ENCODE measurements at places on chromosomes 13 and 19.

- no peak for DNase-seq
Observed at GRCh38 chr13:113651511-113652403, 6.2 kb downstream of the ATP4B start.

- DNase-seq = no peak
Observed at GRCh38 chr19:45156011-45156630, 4.7 kb downstream of the NKPD1 start.

GRCh38 chr19:5782945-5783919 is 1.3 kb downstream of the PRR22 start:
- no peak for DNase-seq

DNA sequence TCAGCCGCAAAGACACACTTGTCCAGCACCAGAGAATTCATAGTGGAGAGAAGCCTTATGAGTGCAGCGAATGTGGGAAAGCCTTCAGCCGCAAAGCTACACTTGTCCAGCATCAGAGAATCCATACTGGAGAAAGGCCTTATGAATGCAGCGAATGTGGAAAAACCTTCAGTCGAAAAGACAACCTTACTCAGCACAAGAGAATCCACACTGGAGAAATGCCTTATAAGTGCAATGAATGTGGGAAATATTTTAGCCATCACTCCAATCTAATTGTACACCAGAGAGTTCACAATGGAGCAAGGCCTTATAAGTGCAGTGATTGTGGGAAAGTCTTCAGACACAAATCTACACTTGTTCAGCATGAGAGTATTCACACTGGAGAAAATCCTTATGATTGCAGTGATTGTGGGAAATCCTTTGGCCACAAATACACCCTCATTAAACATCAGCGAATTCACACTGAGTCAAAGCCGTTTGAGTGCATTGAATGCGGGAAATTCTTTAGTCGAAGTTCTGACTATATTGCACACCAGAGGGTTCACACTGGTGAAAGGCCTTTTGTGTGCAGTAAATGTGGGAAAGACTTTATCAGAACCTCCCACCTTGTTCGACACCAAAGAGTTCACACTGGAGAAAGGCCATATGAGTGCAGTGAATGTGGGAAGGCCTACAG is 6.8 kb downstream of the ZNF134 start:
- DNase-seq = peak; percentile 28

DNA sequence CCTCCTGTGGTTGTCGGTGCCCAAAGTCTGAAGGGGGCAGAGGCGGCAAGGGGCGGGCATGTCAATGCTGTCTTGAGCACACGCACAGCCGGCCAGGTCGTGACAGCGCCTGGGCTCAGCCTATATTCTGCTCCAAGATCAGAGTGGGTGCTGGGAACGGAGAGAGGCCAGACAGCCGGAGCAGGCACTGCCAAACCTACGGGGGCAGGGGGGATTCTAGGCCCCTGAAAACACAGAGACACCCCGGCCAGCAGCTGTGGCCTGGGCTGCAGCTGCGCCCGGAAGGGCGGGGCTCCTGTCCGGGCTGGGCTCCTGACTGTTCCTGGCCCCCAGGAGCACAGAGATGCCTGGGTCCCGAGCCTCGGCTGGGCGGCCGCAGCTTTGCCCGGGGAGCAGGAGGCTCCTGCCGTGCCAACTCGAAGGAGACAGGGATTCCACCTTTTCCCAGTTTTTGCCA is 2662.9 kb upstream of the PCDH20 start:
- DNase-seq = no peak

GRCh38 chr13:105276571-105276970 is 1258.9 kb downstream of the EFNB2 start:
- DNase-seq = no peak

All from astrocyte of the spinal cord (primary cell).